ENCODE measurements at places on chromosomes 1 and 21. TPM values are rescaled to one million over a fixed set of nuclear protein-coding genes. Genes with fewer than 3 reads are reported as not detected.

Gene KDF1
- total RNA-seq = not detected

Gene SDCCAG8
- total RNA-seq = 69.2 TPM

Gene CAMTA1
- 91.9 TPM for total RNA-seq

Gene CSF3R
- not detected for total RNA-seq

Gene OR2L3
- total RNA-seq = not detected

Gene CELA3A
- total RNA-seq = not detected

Gene WLS
- 27.3 TPM for total RNA-seq

Gene SYT14
- total RNA-seq = 0.08 TPM

Gene GSTM5
- 13.0 TPM for total RNA-seq

Gene LSS
- total RNA-seq = 124 TPM

Gene DTL
- 47.7 TPM for total RNA-seq

Gene DMBX1
- not detected for total RNA-seq

Gene CENPF
- total RNA-seq = 7.5 TPM

Gene ADAMTS5
- total RNA-seq = 4.6 TPM

Gene TIPRL
- 41.7 TPM for total RNA-seq

Gene NBPF1
- total RNA-seq = 63.1 TPM

Gene GJC2
- 2.0 TPM for total RNA-seq

Gene CLDN17
- total RNA-seq = not detected

Gene RAB25
- not detected for total RNA-seq

Gene RORC
- not detected for total RNA-seq

Gene KCNJ9
- total RNA-seq = 0.08 TPM

All from fibroblast of the aortic adventitia (primary cell).